ENCODE measurements at places on chromosomes 5 and 9. TPM values are rescaled to one million over a fixed set of nuclear protein-coding genes. Genes with fewer than 3 reads are reported as not detected.
A peak's percentile ranks its signal among the peaks of the same experiment; 100 is the strongest.

Gene ADAMTS13
- 13.5 TPM for total RNA-seq

Gene NKD2
- 11.1 TPM for total RNA-seq

GRCh38 chr5:74365723-74366122, 274.8 kb downstream of the ENC1 start:
- H3K27ac ChIP-seq: no peak overlapping the region
- H3K27me3 ChIP-seq: no peaks in the 10 kb centered on the region
- H3K36me3 ChIP-seq: no peaks in the 10 kb centered on the region
- H3K4me1 ChIP-seq: no peaks in the 10 kb centered on the region

Gene NOXA1
- 5.0 TPM for total RNA-seq

Gene THG1L
- total RNA-seq: 14.2 TPM

DNA sequence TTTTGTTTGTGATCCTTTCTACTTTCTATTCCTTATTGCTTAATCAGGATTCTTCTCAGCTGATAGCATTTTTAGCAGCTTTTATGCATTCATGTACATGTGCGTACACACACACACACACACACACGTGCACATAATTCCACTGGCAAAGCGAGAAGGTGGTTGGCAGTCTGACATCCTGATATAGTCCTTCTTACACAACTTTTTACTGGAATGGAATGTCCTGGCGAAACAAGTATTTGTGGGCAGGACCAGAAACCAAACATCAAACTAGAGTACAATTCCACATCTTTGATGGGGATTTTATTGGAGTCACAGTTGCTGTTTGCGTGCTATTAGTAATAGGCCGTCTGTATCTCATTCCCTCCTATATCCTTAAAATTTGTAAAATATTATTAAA, 356.5 kb downstream of the CCDC171 start:
- no peak overlapping the region for H3K27ac ChIP-seq
- H3K36me3 ChIP-seq: no peaks in the 10 kb centered on the region
- H3K4me3 ChIP-seq: no peak overlapping the region
- no peak for DNase-seq

- H3K4me3 ChIP-seq: peak overlapping the region; percentile 88
- DNase-seq: peak; percentile 78
- no peak overlapping the region for H3K27ac ChIP-seq
Measured at GRCh38 chr9:94553029-94553938, 1.6 kb upstream of the PCAT7 start.

DNA sequence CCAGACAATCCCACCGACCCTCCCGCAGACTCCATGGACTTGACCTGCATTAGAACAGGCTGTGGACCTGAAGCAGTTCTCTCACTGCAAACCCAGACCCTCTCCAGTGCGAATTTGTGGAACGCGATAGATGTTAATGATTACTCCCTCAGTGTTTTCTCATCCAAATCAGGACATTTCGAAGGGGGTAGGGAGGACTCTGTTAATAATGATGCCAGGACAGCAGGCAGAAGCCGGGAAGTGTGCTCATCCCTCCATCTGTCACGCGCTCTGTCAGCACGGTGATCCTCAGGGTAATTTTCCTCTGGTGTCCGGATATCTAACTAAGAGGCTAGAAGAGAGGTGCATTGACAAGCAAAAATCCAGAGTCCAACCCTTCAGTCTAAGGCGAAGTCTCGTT, 18.8 kb downstream of the RAPGEF1 start:
- H3K4me3 ChIP-seq: no peak overlapping the region
- H3K4me1 ChIP-seq: no peaks in the 10 kb centered on the region
- peaks cover 7% of the 10 kb centered on the region for H3K36me3 ChIP-seq
- no peaks in the 10 kb centered on the region for H3K27me3 ChIP-seq
- H3K27ac ChIP-seq: no peak overlapping the region

DNA sequence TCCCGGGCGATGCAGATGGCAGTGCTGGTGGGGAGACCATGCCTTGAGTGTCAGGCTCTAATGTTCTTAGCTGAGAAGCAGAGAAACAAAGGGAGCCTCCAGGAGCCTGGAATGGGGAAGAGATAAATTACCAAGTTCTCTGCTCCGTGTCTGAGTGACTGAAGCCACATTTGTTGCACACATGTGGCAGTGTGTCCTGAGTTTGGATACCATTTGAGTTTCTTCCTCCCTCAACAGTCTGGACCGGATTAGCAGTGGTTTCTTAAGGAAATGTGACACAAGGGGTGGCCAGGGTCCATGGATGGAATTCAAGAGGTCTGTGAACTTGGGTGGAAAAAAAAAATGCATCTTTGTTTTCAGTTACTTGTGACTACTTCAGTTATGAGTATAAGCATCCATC, 50.7 kb upstream of the GARNL3 start:
- H3K4me3 ChIP-seq: no peak overlapping the region
- H3K36me3 ChIP-seq: no peaks in the 10 kb centered on the region
- no peak overlapping the region for H3K27ac ChIP-seq
- no peaks in the 10 kb centered on the region for H3K4me1 ChIP-seq
- H3K27me3 ChIP-seq: no peaks in the 10 kb centered on the region

- DNase-seq: no peak
- H3K36me3 ChIP-seq: no peaks in the 10 kb centered on the region
- no peaks in the 10 kb centered on the region for H3K27me3 ChIP-seq
- H3K4me1 ChIP-seq: no peaks in the 10 kb centered on the region
- H3K4me3 ChIP-seq: no peak overlapping the region
- H3K27ac ChIP-seq: no peak overlapping the region
Measured at GRCh38 chr9:90025816-90026215, 421.0 kb downstream of the GADD45G start.

Gene PCDHGA7
- total RNA-seq: not detected

- H3K27me3 ChIP-seq: no peaks in the 10 kb centered on the region
- no peaks in the 10 kb centered on the region for H3K36me3 ChIP-seq
- H3K27ac ChIP-seq: no peak overlapping the region
- H3K4me3 ChIP-seq: no peak overlapping the region
Measured at GRCh38 chr5:111384220-111384619, 128.1 kb downstream of the STARD4 start.

Gene OTP
- not detected for total RNA-seq

Gene CDC14B
- total RNA-seq: 48.8 TPM

Gene NDUFS6
- 47.9 TPM for total RNA-seq

Gene HAVCR1
- 0.59 TPM for total RNA-seq

DNA sequence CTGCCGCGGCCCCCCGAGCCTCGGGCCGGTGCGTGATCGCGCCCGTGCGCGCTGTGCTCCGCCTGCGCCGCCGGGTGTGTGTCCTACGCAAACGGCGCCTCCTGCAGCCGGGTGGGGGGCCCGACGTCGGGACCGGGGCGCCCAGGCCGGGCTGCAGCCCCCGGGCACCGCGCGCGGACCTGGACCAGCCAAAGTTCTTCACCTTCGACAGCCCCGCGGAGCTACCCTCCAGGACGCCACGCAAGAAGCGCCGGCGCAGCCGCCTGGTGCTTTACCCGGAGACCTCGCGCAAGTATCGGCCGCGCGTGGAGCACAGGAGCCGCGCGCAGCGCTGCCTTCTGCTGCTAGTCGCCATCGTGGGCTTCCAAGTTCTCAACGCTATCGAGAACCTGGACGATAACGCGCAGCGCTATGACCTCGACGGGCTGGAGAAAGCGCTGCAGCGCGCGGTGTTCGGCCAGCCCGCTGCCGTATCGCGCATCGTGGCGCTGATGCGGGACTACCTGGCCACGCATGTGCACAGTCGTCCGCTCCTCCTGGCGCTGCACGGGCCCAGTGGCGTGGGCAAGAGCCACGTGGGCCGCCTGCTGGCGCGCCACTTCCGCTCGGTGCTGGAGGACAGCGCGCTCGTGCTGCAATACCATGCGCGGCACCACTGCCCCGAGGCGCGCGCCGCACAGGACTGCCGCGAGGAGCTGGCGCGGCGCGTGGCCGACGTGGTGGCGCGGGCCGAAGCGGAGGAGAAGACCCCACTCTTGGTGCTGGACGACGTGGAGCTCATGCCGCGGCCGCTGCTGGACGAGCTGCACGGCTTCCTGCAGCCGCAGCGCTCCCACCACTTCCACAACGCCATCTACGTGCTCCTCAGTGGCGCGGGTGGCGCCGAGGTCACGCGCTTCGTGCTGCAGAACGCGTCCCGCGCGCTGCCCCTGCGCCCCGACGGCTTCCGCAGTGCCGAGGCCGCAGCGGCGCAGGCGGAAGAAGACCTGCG, 1.5 kb downstream of the TOR4A start:
- no peak overlapping the region for H3K27ac ChIP-seq
- peak; percentile 36 for DNase-seq
- no peaks in the 10 kb centered on the region for H3K27me3 ChIP-seq
- no peak overlapping the region for H3K4me3 ChIP-seq
- H3K4me1 ChIP-seq: peaks cover 10% of the 10 kb centered on the region

GRCh38 chr9:116270546-116270945, 117.0 kb downstream of the PAPPA start:
- DNase-seq: no peak
- H3K27ac ChIP-seq: no peak overlapping the region
- H3K27me3 ChIP-seq: peaks cover 34% of the 10 kb centered on the region
- H3K4me1 ChIP-seq: no peaks in the 10 kb centered on the region
- no peak overlapping the region for H3K4me3 ChIP-seq

Gene FYB1
- total RNA-seq: not detected

Gene ARID3C
- 0.80 TPM for total RNA-seq

Data from endodermal cell (in vitro differentiated cells).